ENCODE measurements at places on chromosomes 3 and 15.

GRCh38 chr3:10883478-10884234 lies 67.6 kb downstream of the SLC6A11 start:
- H3K36me3 ChIP-seq = no peaks in the 10 kb centered on the region
- no peak overlapping the region for H3K4me3 ChIP-seq
- no peaks in the 10 kb centered on the region for H3K4me1 ChIP-seq
- H3K27me3 ChIP-seq = no peaks in the 10 kb centered on the region
- peak; percentile 25 for DNase-seq

GRCh38 chr3:41690766-41691563 lies 270.9 kb downstream of the ULK4 start:
- peak overlapping the region; percentile 8 for H3K4me3 ChIP-seq
- peaks cover 3% of the 10 kb centered on the region for H3K4me1 ChIP-seq
- peaks cover 4% of the 10 kb centered on the region for H3K36me3 ChIP-seq

DNA sequence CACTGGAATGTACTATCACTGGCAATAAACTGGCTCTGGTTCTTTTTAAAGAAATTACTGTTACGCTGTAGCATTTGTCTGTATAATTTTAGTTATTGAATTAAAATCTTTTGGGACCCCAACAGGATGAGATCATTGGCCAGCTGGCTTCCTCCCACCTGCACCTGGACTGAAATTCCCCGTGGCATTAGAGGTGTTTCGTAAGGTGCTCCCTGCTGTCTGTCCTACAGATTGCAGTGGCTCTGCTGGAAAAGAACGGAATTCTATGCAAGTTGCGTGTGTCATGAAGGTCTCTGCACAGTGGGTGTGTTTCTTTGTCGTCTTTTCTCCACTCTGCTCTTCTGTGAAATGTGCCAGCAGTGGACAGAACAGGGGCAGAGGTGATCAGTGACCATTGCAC lies 383.4 kb downstream of the PTPRG start:
- no peak overlapping the region for H3K27ac ChIP-seq
- no peaks in the 10 kb centered on the region for H3K4me1 ChIP-seq
- DNase-seq = no peak
- no peak overlapping the region for H3K4me3 ChIP-seq
- no peaks in the 10 kb centered on the region for H3K27me3 ChIP-seq

DNA sequence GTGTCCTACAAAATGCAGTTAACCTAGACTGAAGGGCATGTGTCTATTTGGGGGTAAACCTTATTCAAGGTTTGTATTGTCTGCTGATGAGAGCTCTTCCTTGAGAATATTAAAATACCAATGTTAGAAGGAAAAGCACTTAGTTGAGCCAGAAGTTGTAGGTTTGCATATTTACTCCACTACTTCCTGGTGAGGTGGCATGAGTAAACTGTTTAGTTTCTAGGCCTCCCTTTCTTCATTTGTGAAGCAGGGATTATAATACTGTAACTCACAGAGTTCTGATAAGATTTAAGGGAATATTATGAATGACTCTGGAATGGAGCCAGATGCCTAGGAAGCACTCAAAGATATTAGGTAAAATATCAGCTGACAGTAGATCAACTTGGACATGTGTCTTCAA lies 46.7 kb downstream of the CD200R1L start:
- H3K4me3 ChIP-seq = no peak overlapping the region
- no peak for DNase-seq
- no peaks in the 10 kb centered on the region for H3K27me3 ChIP-seq
- no peaks in the 10 kb centered on the region for H3K36me3 ChIP-seq

DNA sequence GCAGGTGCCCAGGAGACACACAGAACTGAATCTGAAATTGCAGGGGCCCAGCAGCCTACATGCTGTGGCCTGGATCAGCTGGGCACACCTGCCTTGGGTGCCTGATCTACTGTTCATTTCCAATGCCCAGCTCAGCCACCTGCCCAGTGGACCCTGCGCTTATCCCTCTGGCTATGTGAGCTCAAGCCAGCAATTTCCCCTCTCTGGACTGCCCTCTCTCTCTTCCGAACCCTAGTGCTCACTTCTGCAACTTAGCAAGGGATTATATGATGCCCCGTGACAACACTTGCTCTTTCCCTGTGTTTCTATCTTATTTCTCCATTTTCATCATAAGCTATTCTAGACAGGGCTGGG lies 276.0 kb downstream of the UACA start:
- H3K27me3 ChIP-seq = no peaks in the 10 kb centered on the region
- H3K4me1 ChIP-seq = peaks cover 36% of the 10 kb centered on the region
- no peak overlapping the region for H3K27ac ChIP-seq
- no peak for DNase-seq

DNA sequence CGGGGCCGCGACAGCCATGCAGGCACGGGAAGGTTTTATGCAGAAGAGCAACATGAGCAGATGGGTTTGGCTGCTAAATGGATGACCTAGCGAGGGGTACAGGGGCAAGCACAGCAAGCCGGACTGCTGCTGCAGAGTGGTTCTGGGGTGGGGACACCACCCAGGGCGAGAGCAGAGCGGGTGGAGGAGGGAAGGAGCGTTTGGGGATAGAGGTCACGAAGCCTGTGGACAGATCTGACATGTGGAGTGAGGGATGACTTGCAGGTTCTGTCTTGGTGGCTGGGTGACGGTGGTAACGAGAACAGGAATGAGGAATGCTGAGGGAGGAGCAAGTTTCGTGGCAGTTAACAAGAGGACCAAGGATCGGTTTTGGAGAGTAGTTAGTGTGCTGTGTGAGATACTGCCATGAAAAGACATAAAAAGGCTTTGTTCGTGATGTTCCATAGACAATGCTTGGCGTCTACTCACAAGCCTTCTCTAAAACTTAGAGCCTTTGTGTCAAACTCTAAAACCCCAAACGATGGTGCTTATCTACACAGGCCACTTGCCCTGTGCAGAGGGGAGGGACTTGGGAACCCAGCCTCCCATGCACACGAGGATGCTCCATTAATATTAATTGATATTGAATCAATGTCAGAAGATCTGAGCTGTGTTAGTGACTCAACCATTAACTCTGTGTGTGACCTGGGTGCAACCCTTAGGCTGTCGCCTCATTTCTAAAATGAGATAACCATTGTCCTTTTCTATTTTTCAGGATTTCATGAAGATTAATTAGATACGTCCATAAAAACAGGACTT lies 132.7 kb upstream of the SLC2A2 start:
- H3K4me3 ChIP-seq = no peak overlapping the region
- no peaks in the 10 kb centered on the region for H3K27me3 ChIP-seq
- H3K36me3 ChIP-seq = peaks cover 11% of the 10 kb centered on the region
- H3K4me1 ChIP-seq = no peaks in the 10 kb centered on the region

DNA sequence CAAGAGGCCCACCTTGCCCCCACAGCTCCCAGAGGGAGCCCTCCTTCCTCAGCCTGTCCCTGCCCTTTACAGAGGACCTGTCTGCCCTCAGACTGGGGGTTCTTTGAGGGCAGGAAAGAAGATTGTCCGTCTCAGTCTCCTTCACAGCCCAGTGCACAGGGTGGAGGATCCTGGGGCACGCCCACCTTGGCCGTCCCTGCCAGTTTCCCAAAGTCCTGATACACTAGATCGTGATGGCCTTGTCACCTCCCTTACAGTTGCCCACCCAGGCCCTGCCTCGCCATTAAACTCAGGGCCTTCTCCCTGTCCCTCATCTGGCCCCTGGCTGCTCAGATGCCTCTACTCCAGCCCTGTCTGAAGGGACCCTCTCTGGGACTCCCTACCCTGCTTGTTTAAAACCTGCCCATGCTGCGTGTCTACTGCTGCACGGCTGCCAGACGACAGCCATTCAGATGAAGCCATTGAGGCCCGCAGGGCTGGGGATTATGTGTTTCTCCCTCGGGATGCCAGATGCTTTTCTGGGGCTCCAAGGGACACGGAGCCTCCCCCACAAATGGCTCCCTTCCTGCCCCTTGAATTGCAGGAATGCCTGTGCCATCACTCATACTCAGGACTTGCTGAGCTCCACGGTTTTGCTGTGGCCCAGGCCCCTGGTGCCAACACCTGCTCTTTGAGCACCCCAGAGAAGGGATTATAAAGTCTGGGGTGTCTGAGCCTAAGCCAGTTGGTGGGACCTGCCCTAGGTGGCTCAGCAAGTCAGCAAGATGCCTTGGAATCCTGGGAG lies 27.8 kb downstream of the ACSBG1 start:
- no peaks in the 10 kb centered on the region for H3K27me3 ChIP-seq
- H3K4me1 ChIP-seq = peaks cover 4% of the 10 kb centered on the region
- DNase-seq = no peak
- no peaks in the 10 kb centered on the region for H3K36me3 ChIP-seq
- H3K27ac ChIP-seq = no peak overlapping the region

- no peaks in the 10 kb centered on the region for H3K27me3 ChIP-seq
- no peak overlapping the region for H3K27ac ChIP-seq
- H3K36me3 ChIP-seq = no peaks in the 10 kb centered on the region
- H3K4me3 ChIP-seq = no peak overlapping the region
- DNase-seq = peak; percentile 43
- no peaks in the 10 kb centered on the region for H3K4me1 ChIP-seq
Observed at GRCh38 chr3:169295126-169295525, 368.4 kb downstream of the MECOM start.

DNA sequence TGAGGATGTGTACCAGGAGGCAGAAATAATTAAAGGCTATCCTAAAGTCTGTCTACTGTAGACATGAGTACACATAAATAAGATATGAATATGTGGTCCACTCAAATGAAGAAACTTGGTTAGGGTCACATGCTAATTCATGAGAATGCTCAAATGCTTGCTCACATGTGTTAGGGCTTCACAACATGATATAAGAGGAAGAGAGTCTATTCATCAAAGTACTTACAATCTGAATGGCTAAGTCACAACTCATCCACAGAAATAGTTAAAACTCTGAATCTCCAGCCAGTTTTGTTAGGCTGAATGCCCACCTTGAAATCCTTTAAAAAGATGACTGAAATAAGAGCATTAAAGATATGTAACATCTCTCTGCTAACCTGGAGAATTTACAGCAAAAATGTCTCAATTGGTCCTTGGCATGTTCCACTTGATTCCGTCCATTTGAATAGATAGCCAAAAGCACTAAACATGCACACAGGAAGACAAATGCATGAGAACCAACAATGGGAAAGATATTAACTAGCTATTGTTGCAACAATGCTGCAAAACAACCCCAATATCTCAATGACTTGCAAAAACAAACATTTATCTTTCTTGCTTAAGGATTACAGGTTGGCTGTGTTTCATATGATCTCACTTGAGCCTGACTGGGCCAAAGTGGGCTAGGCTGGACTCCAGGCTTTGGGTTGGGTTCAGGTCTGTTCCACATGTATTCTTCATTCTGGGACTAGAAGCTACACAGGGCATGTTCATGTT lies 10.6 kb upstream of the TBC1D5 start:
- H3K27ac ChIP-seq = no peak overlapping the region
- H3K27me3 ChIP-seq = no peaks in the 10 kb centered on the region
- H3K4me3 ChIP-seq = no peak overlapping the region
- peaks cover 10% of the 10 kb centered on the region for H3K4me1 ChIP-seq
- no peak for DNase-seq

GRCh38 chr3:78322780-78323179 lies 1282.9 kb downstream of the ROBO2 start:
- no peaks in the 10 kb centered on the region for H3K27me3 ChIP-seq
- H3K4me3 ChIP-seq = no peak overlapping the region
- no peak overlapping the region for H3K27ac ChIP-seq
- no peaks in the 10 kb centered on the region for H3K36me3 ChIP-seq
- H3K4me1 ChIP-seq = no peaks in the 10 kb centered on the region

- H3K4me3 ChIP-seq = no peak overlapping the region
- no peaks in the 10 kb centered on the region for H3K36me3 ChIP-seq
- H3K27ac ChIP-seq = no peak overlapping the region
- H3K27me3 ChIP-seq = peaks cover 65% of the 10 kb centered on the region
Observed at GRCh38 chr15:76338486-76339304, 2.1 kb downstream of the ISL2 start.

GRCh38 chr3:38960042-38960622 lies 91.6 kb downstream of the SCN11A start:
- no peak for DNase-seq
- no peaks in the 10 kb centered on the region for H3K36me3 ChIP-seq
- no peak overlapping the region for H3K27ac ChIP-seq
- peaks cover 2% of the 10 kb centered on the region for H3K4me1 ChIP-seq

GRCh38 chr15:39752246-39752645 lies 30.4 kb downstream of the FSIP1 start:
- H3K4me3 ChIP-seq = no peak overlapping the region
- DNase-seq = no peak
- H3K27ac ChIP-seq = no peak overlapping the region

DNA sequence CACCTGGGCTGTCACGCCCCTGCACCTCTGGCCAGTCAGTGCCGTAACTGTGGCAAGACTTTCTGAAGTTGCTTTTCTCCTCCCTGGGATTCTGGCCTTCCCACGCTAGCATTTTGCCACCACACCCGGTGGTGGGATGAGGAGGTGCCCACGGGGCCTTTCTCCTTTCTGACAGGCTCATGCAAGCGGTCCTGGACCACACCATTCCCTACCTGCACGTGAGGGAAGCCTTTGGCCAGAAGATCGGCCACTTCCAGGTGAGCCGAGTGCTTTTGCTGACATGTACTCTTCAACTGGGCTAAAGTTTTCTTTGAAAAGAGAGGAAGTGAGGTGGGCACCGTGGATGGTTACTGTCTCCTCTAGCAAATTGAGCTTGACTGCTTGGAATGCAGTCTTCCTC lies 9.6 kb downstream of the IVD start:
- DNase-seq = no peak
- H3K4me3 ChIP-seq = no peak overlapping the region
- no peaks in the 10 kb centered on the region for H3K27me3 ChIP-seq
- H3K36me3 ChIP-seq = peaks cover 21% of the 10 kb centered on the region
- no peaks in the 10 kb centered on the region for H3K4me1 ChIP-seq

DNA sequence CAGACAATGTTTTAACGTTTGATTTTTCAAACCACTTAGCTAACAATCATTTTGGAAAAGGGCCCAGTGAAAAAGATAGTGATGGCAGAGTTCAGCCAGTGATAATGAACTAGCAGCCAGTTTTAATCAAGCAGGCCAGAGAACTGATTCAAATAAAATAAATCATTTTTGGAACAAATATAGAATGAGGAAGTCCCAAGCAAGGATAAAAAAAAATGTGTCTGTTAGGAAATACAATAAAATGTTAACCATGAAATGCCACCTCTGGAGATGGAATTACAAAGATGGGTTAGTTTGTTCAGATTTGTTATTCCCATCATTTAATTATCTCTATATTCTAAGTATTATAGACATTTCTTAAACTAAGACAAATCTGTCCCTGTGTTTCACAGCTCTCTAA lies 1.1 kb downstream of the HERC1 start:
- H3K27ac ChIP-seq = peak overlapping the region; percentile 97
- no peaks in the 10 kb centered on the region for H3K27me3 ChIP-seq

GRCh38 chr3:58864480-58864879 lies 185.3 kb downstream of the CFAP20DC start:
- H3K4me3 ChIP-seq = no peak overlapping the region
- no peaks in the 10 kb centered on the region for H3K27me3 ChIP-seq
- DNase-seq = peak; percentile 23

- H3K36me3 ChIP-seq = no peaks in the 10 kb centered on the region
- H3K4me1 ChIP-seq = no peaks in the 10 kb centered on the region
- peak; percentile 23 for DNase-seq
- no peak overlapping the region for H3K27ac ChIP-seq
Observed at GRCh38 chr3:24628523-24629258, 134.0 kb upstream of the THRB start.
